ENCODE measurements at places on chromosomes 2 and 18. TPM values are rescaled to one million over a fixed set of nuclear protein-coding genes. Genes with fewer than 3 reads are reported as not detected.

BCL11A gene
- total RNA-seq: 128 TPM

NR4A2 gene
- total RNA-seq: 7.8 TPM

TMEFF2 gene
- 50.4 TPM for total RNA-seq

CCDC141 gene
- 1.4 TPM for total RNA-seq

IL36B gene
- not detected for total RNA-seq

PLCD4 gene
- 0.31 TPM for total RNA-seq

STK36 gene
- 20.9 TPM for total RNA-seq

Data from occipital lobe (tissue), 3 donors.